ENCODE measurements at places on chromosomes 7 and 10.

GRCh38 chr7:48130658-48131108, 40.6 kb upstream of the ABCA13 start:
- no peak for DNase-seq

DNA sequence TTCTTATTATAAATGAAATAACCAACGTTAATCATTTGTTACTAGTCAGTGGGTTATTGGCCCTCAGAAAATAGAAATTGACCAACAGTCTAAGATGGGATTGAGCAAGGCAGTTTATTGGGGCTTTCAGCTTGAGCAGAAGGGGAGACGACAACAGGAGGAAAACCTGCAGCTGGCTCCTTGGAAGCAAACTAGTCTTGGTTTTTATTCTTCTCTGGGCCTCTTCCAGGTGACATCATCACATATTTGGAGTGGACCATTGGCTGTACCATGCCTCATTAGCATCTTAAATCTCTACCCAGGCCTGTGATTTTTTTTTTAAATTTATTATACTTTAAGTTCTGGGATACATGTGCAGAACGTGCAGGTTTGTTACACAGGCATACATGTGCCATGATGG, 59.0 kb upstream of the CSTF2T start:
- no peak for DNase-seq

- no peak for DNase-seq
Observed at GRCh38 chr7:24932815-24933214, 47.2 kb downstream of the OSBPL3 start.

GRCh38 chr7:120825576-120825975, 32.4 kb downstream of the TSPAN12 start:
- no peak for DNase-seq

DNA sequence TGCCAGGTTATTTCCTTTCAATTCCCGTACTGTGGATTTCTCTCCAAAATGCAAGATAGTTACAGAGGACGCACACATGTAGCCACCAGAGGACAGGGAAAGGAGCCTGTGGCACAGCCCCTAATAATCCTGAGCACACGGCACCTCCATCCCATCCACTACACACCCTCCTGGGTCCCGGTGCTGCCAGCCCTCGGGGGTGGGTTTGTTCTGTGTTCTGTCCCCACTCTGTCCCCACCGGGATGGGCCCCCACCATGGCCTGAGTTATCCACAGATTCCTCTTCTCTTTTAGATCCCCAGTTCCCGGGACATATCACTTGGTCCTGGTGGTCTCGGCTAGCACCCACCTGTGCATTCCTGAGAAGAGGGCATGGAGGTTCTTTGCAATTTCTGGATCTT, 196.9 kb upstream of the PPP2R2D start:
- no peak for DNase-seq

DNA sequence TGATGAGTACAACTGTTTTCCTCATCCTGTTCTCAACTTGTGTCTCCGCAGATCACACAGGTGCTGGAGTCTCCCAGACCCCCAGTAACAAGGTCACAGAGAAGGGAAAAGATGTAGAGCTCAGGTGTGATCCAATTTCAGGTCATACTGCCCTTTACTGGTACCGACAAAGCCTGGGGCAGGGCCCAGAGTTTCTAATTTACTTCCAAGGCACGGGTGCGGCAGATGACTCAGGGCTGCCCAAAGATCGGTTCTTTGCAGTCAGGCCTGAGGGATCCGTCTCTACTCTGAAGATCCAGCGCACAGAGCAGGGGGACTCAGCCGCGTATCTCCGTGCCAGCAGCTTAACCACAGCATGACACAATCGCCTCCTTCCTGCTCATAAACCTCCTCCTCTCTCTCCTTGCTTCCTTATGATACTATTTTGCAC, 126.7 kb upstream of the PRSS58 start:
- no peak for DNase-seq

DNA sequence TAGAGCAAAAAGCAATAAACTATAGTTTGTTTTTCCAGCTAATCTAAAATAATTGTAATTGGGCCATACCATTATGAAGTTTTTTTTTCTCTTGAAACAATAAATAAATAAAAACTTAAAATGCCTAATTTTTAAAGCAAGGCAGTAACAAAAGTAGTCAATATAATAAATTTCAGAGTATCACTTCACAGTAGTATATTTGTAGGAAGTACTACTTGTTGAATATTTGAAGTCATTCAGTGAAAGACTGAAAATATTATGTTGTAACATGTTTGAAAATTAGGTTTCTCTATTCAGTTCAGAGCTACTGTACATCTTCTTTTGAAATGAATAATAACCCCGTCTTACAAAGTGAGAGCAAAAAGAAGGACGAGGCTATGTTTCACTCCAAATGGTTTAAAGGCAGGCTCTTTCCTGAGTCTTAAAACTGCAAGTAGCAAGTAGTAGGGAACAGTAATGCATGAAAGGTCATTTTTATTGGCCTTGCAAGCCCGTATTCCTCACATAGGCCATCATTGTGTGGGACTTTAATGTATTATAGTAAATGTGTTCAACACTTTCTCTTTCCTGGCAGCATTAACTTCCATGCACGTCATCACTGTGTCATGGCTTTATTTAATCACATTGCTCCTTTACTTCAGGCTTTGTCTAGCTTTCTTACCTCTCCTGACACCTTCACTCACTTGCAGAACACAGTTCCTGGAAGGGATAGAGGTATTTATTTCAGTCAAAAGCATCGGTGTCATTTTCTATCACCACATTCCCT, 141.4 kb downstream of the VTI1A start:
- peak; percentile 16 for DNase-seq

DNA sequence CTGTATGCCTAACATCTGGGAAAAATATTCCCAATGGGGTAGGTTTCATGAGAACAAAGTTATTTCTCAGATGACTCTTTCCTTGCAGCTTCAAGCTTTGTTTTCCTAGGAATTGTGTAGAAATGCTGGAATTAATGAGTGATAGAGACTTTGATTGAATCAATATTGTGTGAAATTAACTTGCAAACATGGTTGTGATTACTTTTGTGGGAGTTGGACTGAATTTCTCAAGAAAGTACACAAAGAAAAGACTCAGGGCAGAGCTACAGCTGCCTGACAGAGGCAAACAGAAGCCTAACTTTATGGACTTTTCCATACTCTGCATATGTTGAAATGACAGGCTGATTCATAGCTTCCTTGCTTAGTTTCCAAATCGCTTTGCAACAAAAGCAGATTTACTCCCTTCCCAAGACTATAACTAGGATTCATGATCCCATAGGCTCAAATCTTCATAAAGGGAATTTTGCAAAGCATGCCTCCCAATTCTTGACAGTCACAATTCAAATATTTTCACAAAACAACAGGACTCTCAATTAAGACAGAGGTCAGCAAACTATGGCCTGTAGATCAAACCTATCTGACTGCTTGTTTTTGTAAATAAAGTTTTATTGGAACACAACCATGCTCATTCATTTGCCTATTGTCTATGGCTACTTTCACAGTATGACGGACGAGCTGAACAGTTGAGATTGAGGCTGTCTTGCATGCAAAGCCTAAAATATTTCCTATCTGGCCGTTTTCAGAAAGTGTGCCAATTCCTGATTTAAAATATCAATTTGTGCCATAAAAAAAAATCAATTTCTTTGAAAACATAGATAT, 27.6 kb downstream of the NRP1 start:
- DNase-seq: no peak

DNA sequence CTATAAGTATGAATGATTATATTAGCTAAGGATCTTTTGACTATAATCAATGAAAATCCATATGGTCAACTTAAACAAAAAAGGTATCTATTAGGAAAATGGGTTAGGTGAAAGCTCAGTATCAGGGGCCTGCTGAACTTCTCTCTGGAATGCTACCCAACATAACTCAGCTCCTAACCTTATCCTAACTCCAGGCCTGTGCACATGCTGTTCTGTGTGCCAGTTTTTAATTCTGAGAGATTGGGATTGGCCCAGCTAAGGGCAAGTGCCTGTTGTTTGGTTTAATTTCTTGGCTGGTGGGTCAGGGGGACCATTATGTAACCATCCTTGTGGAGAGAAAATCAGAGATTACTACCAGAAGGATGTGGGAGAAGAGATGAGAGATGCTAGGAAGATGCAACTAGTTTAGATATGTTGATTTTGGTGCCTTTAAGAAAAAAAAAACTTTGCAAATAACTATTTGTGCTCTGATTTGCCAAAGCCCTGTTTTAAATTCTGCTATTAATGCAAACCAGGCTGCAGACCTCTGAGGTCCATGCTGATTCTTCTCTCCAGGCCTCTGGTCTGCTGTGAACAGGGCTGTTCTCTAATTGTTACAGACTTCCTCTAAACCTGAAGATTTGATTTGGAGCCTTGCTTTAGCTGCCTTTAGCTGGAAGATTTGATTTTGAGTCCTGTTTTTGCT, 23.9 kb upstream of the HDAC9 start:
- no peak for DNase-seq

- DNase-seq: no peak
Observed at GRCh38 chr10:123019941-123020703, 11.3 kb downstream of the ACADSB start.

- peak; percentile 53 for DNase-seq
Observed at GRCh38 chr10:86644152-86644793, 10.1 kb upstream of the OPN4 start.

DNA sequence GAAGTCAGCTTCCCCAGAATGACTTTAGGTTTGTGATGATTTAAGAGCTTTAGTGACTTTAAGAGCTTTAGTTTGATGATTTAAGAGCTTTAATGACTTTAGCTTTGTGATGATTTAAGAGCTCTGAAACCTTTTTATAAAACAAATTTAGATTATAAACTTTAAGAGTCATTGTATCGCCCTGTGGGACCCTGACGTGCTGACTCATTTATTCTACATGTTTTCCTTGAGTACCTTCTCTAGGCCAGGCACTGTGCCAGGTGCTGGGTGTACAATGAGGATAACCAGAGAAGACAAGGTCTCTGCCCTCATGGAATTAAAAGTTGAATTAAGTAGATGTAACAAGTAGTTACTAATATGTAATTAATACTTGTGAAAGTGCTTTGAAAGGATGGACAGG, 45.4 kb downstream of the CNNM1 start:
- no peak for DNase-seq

GRCh38 chr10:124741281-124741921, 2.8 kb downstream of the FAM53B start:
- DNase-seq: peak; percentile 90

DNA sequence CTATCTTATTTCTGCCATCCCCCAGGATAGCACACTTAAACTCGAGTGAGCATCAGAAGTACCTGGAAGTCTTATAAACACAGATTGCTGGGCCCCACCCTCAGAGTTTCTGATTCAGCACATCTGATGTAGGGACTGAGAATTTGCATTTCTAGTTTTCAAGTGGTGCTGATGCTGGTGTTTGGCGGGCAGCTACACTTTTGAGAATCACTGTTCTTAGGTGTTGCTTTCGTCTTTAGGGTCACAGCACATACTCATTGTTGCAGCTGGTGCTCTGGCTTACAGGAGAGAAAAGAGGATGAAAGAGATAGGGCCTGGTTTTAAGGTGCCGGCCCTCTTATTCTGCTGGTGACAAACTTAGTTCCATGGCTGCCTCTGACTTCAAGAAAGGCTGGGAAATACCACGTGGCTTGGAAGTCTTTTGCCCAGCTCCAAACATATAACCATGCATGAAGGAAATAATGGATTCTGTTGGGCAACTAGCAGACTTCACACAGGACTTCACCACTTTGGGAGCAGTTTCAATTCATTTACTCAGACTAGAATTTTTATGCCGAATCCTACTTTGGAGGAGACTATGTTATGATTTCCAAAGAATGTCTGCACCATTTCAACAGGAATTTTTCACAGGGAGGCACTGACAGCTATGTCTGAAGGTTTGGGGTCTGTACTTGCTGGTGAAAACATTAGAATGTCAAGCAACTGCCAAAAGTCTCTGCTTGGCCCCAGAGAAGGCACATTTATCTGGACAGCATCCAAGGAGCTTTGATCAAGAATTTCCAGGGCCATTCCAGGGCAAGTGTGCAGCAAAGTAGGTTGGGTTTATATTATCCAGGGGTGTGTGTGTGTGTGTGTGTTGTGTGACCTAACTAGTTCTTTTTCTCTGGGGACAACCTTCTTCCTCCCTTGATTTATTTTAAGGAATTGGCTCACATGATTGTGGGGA, 6.9 kb upstream of the MINDY4 start:
- DNase-seq: no peak

DNA sequence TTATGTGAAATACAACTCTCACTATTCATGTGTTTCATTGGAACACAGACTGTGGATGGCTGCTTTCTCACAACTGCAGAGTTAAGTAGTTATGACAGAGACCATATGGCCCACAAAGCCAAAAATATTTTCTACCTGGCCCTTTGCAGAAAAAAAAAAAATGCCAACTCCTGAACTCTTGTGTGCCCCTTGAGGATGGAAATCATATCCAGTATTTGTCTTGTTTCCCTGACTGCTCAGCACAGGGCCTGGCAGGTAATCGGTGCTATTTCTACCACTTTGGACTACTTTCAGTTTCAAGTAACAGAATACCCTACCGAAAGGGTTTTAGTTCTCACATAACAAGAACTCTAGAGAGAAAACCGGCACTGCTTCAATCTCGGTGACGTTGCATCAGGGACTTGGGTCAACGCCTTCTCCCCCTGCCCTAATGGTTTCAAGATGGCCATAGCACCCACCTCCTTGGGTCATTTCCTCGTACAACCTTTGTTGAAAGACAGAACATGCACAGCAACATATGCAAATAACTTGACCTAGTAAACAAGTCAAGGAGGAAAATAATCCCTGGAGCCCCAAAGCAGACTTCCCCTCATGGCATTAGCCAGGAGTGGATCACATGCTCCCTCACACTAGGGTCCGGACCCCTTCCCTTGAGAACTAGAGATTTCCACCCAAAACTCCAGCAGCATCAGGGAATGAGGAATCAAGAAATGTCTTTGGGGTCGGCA, 11.8 kb upstream of the GPNMB start:
- no peak for DNase-seq
